ENCODE measurements at places on chromosomes 5 and 9. TPM values are rescaled to one million over a fixed set of nuclear protein-coding genes. Genes with fewer than 3 reads are reported as not detected.

Gene RASEF
- 3.9 TPM for total RNA-seq

Gene ANGPTL2
- total RNA-seq: 19.2 TPM

Gene PCDHGA10
- 9.1 TPM for total RNA-seq

Gene DBH
- not detected for total RNA-seq

Gene CNTLN
- total RNA-seq: 3.0 TPM

Gene TMEFF1
- total RNA-seq: not detected

Gene DMRT3
- total RNA-seq: not detected

Gene ADGRV1
- 3.9 TPM for total RNA-seq

Gene LHX3
- total RNA-seq: not detected

Gene NTRK2
- total RNA-seq: 9.5 TPM

Gene ARID3C
- 0.42 TPM for total RNA-seq

Gene DNAI1
- not detected for total RNA-seq

Gene INSL4
- total RNA-seq: not detected

Gene DAPK1
- 8.9 TPM for total RNA-seq

Gene PCDHGA3
- 2.2 TPM for total RNA-seq

Gene FOXI1
- 4.3 TPM for total RNA-seq

Gene CD14
- total RNA-seq: 11.6 TPM

Gene DCTN4
- total RNA-seq: 91.6 TPM

Gene TICAM2
- total RNA-seq: not detected

Gene LRRC70
- 2.2 TPM for total RNA-seq

Gene IL7R
- total RNA-seq: 5.6 TPM

Gene ADAMTS6
- 2.3 TPM for total RNA-seq

Gene FYB1
- 2.1 TPM for total RNA-seq

Gene TEX48
- total RNA-seq: not detected

Gene FGF1
- total RNA-seq: 2.5 TPM

Gene C9orf50
- not detected for total RNA-seq

Gene TAF11L10
- total RNA-seq: not detected
